ENCODE measurements at places on chromosomes 12 and 14. TPM values are rescaled to one million over a fixed set of nuclear protein-coding genes. Genes with fewer than 3 reads are reported as not detected.
A peak's percentile ranks its signal among the peaks of the same experiment; 100 is the strongest.

DNA sequence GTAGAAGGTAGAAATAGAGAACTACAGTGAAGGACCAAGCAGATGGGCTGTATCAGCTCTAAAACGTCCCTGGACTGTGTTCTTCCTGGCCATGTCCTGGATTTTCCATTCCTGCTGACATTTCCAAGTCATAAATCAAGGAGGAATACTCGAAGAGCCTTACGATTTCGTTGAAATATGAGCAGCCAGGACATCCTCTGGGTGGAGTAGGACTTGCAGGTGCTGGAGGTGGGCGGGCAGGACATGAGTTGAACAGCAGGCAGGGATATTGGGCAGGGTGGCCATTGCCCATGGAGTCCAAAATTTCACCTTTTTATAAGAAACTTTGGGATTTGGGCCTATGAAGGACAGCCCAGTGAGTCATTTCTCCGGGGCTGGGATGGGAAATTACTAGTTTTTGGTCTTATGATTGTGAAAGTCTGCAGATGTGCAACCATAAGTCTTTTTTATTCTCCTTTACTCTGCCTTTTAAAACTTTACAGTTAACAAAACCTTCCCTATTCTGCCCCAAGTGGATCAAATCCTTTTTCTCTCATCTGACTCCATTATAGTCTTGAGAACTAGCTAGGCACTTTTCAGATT is 88.8 kb downstream of the TMX1 start:
- H3K4me1 ChIP-seq: no peaks in the 10 kb centered on the region
- no peaks in the 10 kb centered on the region for H3K36me3 ChIP-seq
- H3K27me3 ChIP-seq: no peaks in the 10 kb centered on the region
- DNase-seq: no peak
- no peak overlapping the region for H3K4me3 ChIP-seq

- H3K4me3 ChIP-seq: no peak overlapping the region
- DNase-seq: no peak
- no peak overlapping the region for H3K27ac ChIP-seq
These were observed 28.1 kb downstream of the TMEM121 start for GRCh38 chr14:105554523-105554922.

DNA sequence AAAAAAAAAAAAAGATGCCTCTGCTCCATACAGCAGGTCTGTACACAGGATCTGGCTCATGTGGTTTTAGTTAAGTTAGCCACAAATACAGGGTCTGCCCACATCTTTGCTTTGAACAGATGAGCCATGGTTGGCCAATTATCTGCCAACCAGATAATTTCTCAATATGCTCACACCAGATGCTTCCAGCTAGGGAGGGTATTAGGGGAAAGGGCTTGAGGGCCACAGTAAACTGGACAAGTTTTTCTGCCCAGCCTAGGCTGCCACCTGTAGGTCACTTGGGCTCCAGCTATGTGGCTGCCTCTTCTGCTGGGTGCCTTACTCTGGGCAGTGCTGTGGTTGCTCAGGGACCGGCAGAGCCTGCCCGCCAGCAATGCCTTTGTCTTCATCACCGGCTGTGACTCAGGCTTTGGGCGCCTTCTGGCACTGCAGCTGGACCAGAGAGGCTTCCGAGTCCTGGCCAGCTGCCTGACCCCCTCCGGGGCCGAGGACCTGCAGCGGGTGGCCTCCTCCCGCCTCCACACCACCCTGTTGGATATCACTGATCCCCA is 776 bp downstream of the RDH5 start:
- peaks cover 28% of the 10 kb centered on the region for H3K36me3 ChIP-seq
- peaks cover 13% of the 10 kb centered on the region for H3K4me1 ChIP-seq
- DNase-seq: no peak
- no peaks in the 10 kb centered on the region for H3K27me3 ChIP-seq
- no peak overlapping the region for H3K4me3 ChIP-seq

DNA sequence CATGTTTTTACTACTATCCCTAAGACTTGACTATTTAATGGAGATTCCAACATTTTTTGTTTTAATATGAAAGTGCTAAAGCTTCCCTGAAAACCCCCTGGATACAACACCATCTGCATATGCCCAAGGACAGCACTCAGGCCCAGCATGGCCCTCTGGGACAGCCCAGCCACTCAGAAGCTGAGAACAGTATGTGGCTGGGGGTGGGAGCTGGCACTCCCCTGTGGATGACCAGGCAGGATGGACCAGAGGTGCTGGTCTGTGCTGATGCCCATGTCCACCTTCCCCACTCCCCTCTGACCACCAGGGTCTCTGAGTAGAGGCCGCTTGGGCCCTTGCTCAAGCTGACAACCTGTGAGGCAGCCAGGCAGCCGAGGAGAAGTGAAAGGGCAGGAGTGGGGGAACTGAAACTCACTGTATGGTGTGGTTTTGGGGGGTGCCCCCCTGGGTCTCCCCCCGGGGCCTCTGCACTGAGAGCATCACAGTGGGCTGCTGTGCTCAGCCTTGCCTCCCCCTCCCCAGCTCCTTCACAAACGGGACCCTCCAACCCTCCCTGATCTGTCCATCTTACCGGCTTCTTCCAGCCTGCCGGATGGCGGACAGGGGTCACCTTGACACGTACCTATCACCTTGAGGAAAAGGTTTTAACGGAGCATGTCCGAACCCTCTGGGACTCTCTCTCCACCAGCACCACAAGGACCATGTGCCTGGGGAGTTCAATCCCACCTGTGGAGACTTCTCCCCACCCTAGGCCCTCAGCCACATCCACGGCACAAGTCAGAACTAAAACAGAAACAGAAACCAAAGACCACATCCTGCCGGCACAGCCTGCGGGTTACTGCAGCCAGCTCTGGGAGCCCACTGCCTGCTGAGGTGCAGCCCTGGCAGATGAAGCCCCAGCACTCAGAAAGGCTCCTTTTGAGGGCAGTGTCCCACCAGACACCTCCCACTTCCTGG is at the start of gene TMEM229B:
TSS of gene TMEM229B (minus strand) at position 785 of the 957 bp plus-strand sequence. CDS start 14,798 bp downstream, outside the sequence.
- peaks cover 4% of the 10 kb centered on the region for H3K4me1 ChIP-seq
- peaks cover 4% of the 10 kb centered on the region for H3K27me3 ChIP-seq
- no peak for DNase-seq
- H3K4me3 ChIP-seq: no peak within 1 kb of the TSS
- no peak within 1 kb of the TSS for H3K27ac ChIP-seq

- no peaks in the 10 kb centered on the region for H3K4me1 ChIP-seq
- H3K27ac ChIP-seq: no peak overlapping the region
- no peaks in the 10 kb centered on the region for H3K36me3 ChIP-seq
- no peak for DNase-seq
These were observed 204.1 kb downstream of the CACNA1C start for GRCh38 chr12:2256915-2257314.

DNA sequence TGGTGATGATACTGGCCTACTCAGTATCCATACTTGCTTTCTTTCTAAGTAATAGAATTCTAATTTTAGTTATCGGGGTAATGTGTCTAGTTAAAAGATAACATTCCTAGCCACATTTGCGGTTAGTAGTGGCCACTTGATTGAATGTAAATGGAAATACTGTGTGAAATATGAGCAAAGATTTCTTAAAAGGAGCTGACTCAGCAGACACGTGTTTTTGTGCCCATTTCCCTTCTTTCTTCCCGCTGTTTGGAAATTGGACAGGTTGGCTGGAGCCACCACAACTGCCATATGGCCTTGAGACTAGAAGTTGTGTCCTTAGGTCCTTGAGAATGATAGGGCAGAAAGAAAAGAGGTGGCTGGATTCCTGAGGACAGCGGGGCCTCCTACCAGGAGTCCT is 19.8 kb upstream of the DCD start:
- no peaks in the 10 kb centered on the region for H3K4me1 ChIP-seq
- H3K4me3 ChIP-seq: no peak overlapping the region
- no peak overlapping the region for H3K27ac ChIP-seq

GRCh38 chr14:105582639-105583038 is 56.3 kb downstream of the TMEM121 start:
- H3K27me3 ChIP-seq: no peaks in the 10 kb centered on the region
- H3K4me3 ChIP-seq: no peak overlapping the region
- no peaks in the 10 kb centered on the region for H3K4me1 ChIP-seq
- no peak overlapping the region for H3K27ac ChIP-seq

DNA sequence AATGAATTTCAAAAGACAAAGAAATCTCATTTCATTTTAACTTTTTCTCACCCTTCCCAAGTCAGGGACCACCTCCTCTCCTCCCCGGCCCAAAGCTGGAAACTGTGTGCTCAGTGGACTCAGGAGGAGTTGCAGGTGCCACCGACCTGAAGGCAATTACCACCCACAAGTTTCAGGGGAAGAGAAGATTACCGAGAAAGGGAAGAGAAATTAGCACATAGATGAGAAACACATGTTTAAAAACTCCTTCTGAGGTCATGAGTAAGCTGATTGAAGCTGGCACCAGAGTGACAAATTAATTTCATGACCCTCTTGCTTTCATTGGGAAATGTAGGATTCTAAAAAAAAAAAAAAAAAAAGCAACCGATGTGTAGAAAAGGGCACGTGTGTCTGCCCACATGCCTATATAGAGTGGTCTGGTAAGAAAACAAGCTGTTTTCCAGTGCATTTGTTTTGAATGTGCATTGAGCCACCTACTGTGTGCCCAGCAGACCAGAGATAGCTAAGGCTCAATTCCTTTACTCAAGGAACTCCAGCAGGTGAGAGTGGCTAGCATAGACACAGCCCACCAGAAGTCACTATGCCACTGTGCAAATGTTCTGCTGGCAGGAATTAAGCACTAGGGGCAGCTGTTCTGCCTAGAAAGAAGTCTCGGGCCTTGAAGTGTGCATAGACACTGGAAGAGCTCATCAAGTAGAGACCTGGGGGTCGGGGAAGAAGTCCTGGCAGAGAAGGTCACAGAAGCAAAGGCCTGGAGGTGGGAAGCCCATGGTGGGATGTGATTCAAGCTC is 30.5 kb downstream of the DPF3 start:
- H3K4me1 ChIP-seq: no peaks in the 10 kb centered on the region
- no peaks in the 10 kb centered on the region for H3K36me3 ChIP-seq
- H3K27ac ChIP-seq: no peak overlapping the region
- DNase-seq: no peak
- H3K27me3 ChIP-seq: no peaks in the 10 kb centered on the region

DNA sequence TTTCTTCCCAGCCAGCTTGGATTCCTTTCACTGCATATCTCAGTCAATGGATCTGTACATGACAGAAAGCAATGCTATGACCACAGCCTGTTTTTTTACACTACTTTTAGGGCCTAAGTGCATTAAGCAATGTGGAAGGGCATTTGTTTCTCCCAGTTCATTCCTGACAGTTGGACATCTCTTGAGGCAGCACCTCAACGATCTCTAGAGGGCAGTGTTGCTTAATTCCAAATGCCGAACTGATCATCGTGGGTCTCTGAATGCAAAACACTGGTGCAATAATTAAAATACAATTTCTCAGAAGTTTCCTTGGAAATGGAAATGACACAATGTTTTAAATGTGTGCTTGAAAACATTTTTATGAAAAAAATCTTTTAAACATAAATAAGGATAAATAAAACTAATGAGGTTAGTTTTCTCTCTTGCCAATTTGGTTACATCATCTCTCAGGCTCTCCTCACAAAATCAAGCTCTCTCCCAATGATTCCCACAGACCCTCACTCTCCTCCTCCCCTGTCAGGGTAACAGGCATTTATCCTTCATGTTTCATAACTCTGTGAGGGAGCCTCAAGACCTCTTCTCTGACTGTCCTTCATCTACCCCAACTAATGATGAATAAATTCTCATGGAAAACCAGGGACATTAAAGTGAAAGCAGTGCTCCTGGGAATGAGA is 192.4 kb upstream of the SLC16A7 start:
- H3K36me3 ChIP-seq: no peaks in the 10 kb centered on the region
- no peak overlapping the region for H3K4me3 ChIP-seq
- H3K27ac ChIP-seq: no peak overlapping the region
- DNase-seq: peak; percentile 5
- H3K27me3 ChIP-seq: no peaks in the 10 kb centered on the region
- no peaks in the 10 kb centered on the region for H3K4me1 ChIP-seq

DNA sequence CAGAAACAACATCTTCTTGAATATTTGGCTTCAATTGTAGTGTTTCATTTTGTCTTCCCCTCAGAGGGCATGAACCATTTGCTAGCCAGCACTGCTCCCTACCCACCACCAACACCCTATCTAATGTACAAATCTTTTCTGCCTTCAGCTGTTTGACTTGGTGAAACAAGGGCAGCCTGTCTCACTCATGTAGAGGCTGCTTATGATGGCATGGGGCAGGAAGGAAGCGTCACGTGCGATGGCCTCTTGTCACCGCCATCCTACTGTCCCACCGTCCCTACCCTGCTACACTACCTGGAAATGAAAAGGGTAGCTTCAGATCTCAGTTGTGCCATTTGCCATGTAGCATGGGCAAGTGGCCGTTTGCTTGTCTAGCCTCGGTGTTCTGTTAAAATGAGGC is 29.9 kb upstream of the LRTM2 start:
- H3K27me3 ChIP-seq: no peaks in the 10 kb centered on the region
- no peak overlapping the region for H3K27ac ChIP-seq
- peaks cover 26% of the 10 kb centered on the region for H3K36me3 ChIP-seq
- DNase-seq: no peak

- no peaks in the 10 kb centered on the region for H3K36me3 ChIP-seq
- no peak overlapping the region for H3K27ac ChIP-seq
- no peak overlapping the region for H3K4me3 ChIP-seq
- no peaks in the 10 kb centered on the region for H3K27me3 ChIP-seq
- no peak for DNase-seq
These were observed 72.5 kb downstream of the ITPK1 start for GRCh38 chr14:93042968-93043940.

DNA sequence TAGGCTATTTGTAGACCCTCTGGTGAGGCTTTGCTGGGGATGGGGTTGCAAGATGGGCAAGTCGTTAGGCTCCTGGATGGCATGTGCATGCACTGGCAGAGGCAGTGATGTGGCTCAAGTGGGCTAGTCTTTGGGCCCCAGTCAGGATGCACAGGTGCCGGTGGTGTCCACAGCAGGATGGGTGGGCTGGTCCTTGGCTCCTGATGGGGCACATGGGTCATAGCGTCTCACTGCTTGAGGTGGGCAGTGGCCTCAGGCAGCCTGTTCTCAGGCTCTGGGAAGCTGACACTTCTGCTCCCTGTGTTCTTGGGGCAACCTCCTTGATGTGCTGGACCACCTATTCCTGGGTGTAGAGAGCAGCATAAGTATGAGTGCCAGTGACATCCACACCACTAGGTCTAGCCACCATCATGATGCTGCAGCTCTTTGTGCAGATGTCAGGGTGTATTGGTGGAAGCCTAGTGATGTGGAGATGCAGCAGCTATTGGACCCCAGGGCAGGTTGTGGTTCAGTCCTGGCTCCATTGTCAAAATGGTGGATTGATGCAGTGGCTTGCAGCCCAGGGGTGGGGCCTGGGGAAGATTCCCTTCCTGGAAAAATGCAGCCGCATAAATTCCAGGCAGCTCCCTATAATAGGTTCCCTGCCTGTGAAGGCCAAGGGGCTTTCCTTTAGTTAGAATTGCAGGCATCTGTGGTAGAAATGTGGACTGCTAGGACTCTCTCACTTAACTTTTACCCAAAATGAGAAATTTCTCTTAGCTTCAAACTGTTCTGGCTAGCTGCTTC is 742.5 kb upstream of the MDGA2 start:
- H3K4me1 ChIP-seq: no peaks in the 10 kb centered on the region
- DNase-seq: no peak
- H3K4me3 ChIP-seq: no peak overlapping the region
- no peaks in the 10 kb centered on the region for H3K27me3 ChIP-seq

- DNase-seq: peak; percentile 37
- peaks cover 5% of the 10 kb centered on the region for H3K4me1 ChIP-seq
- no peak overlapping the region for H3K4me3 ChIP-seq
- H3K36me3 ChIP-seq: no peaks in the 10 kb centered on the region
- H3K27ac ChIP-seq: no peak overlapping the region
These were observed 27.6 kb upstream of the GALNT9 start for GRCh38 chr12:132356691-132357622.

GRCh38 chr12:124780336-124780735 is 83.3 kb downstream of the SCARB1 start:
- H3K27me3 ChIP-seq: no peaks in the 10 kb centered on the region
- H3K36me3 ChIP-seq: peaks cover 60% of the 10 kb centered on the region
- peaks cover 10% of the 10 kb centered on the region for H3K4me1 ChIP-seq
- no peak overlapping the region for H3K27ac ChIP-seq
- no peak for DNase-seq

The KCNC2 gene
- total RNA-seq: not detected

The CLEC1A gene
- not detected for total RNA-seq

The HRK gene
- total RNA-seq: not detected

The ANKS1B gene
- not detected for total RNA-seq

The HCAR2 gene
- total RNA-seq: not detected

Data from K562 (cell line).